Fibroblast of skin of left quadriceps (primary cell): ENCODE measurements at places on chromosomes 13 and 19.

GRCh38 chr19:13149628-13150186 lies 468 bp downstream of the STX10 start:
- DNase-seq, result no peak

DNA sequence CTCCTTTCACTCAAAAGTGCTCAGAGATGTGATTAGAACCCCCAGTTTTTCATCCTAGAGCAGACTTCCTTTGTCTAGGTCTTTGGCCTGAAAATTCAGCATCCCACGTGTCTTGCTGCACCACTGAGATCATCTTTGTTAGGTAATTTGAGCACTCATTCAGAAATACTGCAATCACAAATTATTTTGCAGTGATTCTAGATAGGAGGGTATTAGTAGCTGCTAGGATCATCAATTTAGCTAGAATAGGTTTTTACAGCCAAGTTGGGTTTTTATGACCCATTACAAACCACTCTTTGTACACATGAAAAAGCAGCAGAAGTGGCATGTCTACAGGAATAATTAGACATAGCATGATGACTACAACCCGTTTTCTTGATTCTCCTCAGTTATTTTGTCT lies 219.6 kb downstream of the GPC6 start:
- DNase-seq, result no peak

DNA sequence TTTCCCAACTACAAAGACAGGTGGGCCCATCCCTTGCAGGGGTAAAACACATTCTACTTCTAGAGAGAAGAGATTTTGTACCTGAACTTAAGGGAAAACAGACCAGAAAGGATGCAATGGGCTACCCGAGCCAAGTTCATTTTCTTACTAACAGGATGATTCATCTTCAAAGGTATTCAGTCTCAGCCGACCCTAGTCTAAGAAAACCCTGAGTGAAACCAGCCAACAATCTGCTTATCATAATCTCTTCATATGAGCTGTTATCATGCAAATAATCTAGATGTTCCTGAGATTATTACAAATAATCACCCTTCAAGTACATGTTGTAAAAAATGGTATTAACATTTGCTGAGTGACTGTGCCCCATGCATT lies 15.6 kb downstream of the PABPC3 start:
- DNase-seq, result no peak

- no peak for DNase-seq
These were observed 119.7 kb upstream of the MRI1 start for GRCh38 chr19:13644645-13645044.

DNA sequence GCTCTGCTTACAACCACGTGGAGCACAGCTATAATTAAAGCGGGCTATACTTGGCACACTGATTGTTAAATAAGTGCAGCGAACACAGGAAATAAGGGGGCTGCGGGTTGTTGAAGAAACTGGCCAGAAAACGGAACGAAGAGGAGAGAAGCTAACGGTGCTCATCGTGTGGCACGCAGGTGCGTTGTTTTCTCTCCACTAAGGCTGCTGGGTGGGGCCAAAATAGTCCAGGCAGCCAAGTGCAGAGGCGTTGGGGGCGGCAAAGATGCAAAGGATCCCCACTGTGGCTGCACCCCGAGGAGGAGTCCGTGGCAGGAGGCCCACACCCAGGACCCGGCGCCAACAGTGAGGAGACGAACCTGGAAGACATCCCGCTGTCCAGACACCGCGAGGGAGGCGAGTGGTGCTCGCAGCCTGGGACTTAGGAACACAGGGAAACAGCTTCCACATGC lies 8.1 kb upstream of the ARL11 start:
- DNase-seq, result no peak

GRCh38 chr19:10245189-10245939 lies 6.7 kb upstream of the MRPL4 start:
- no peak for DNase-seq

- DNase-seq, result no peak
These were observed 244.7 kb downstream of the DCT start for GRCh38 chr13:94234738-94235137.

- no peak for DNase-seq
These were observed 24.4 kb downstream of the SLC25A15 start for GRCh38 chr13:40813667-40814454.

DNA sequence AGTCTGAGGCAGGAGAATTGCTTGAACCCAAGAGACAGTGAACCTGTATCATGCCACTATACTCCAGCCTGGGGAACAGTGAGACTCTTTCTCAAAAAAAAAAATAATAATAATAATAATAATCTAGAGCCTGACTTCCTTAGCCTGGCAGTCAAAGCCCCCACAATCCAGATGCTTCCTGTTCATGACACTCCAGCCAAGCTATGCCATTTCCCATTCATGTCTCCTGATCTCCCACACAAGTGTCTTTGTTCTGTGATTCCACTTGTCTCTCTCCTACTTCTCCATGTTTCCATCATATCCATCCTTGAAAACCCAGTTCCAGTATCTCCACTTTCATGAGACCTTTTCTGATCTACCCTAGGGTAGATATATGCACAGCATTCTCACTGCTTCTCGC lies 150.7 kb downstream of the FOXO1 start:
- DNase-seq, result no peak

DNA sequence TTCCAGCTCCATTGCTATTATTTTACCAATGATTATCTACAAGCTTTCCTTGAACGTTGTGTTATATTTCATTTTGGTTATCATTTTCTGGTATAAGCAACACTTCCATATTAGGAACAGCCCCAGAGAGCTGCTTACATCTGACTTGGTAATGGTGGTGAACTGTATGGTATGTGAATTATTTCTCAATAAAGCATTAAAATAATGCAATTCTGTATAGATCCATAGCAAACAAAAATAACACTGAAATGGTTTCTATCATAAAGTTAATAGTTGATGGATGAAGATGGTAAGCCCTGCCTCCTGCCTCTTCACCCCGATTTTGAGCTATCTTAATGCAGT lies 27.5 kb downstream of the GGACT start:
- no peak for DNase-seq

DNA sequence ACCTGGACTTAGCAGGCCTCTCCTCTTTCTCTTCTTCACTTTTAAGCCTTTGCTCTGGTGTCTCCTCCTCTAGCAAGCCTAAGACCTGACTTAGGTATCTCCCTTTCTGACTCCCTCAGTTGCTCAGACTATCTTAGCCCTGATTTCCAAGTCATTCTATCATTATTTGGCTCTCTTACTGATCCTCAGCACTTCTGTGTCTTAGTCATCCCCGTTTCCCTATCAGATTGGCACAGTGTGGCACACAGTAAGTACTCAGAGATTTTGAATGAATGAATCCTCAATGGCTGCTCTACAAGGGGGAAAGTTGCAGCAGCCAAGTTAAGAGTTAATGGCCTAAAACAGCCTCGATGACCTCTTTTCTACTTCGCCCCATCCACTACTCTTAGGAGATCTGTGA lies 8.2 kb downstream of the KCTD12 start:
- DNase-seq, result no peak

DNA sequence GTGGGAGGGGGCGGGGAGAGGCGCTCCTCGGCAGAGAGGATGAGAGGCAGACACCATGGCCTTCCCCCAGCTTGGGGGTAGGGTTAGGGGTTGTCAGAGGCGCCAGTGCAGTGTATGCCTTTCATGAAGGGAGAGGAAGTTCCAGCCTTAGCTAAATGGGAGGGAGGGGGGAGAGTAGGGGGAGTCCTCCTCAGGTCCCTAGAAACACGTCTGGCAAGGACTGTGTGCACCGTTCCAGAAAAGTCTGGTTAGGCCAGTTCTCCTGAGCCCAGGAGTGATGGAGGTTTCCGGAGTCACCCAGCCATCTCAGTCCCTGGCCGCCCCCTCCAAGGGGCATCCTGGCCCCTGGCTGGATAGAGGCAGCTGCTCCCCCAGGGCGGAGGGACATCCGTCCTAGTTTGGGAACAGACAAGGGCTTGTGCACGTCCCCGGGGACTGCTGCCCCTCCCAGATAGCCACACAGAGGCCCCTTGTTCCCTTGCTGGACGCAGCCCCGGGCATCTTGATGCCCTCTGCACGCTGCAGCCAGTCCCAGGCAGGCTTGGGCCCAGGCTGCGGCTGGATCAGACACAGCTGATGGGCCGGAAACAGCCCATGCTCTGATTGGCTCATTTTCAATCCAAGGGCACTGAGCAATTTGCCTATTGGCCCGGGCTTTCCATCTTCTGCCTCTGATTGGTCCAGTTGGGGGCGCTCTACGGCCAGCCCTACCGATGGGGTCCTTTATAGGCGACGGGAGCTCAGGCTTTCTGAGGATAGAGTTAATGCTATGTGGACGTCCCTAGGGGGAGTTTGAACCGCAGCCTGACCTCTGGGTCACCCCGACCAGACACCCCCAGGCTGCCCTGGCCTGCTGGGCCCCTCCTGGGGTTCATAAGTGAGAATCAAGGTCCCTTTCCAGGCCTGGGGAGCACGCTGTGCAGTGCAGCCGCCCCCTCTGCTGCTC lies 3.8 kb downstream of the S1PR2 start:
- no peak for DNase-seq

GRCh38 chr13:90485436-90485835 lies 862.1 kb upstream of the MIR17HG start:
- DNase-seq, result peak; percentile 84

- DNase-seq, result no peak
These were observed 118.0 kb downstream of the ATP11A start for GRCh38 chr13:112807653-112808376.

GRCh38 chr19:4007836-4008539 lies 452 bp downstream of the PIAS4 start:
- no peak for DNase-seq

- no peak for DNase-seq
These were observed 3.3 kb upstream of the KLK15 start for GRCh38 chr19:50836543-50837195.

DNA sequence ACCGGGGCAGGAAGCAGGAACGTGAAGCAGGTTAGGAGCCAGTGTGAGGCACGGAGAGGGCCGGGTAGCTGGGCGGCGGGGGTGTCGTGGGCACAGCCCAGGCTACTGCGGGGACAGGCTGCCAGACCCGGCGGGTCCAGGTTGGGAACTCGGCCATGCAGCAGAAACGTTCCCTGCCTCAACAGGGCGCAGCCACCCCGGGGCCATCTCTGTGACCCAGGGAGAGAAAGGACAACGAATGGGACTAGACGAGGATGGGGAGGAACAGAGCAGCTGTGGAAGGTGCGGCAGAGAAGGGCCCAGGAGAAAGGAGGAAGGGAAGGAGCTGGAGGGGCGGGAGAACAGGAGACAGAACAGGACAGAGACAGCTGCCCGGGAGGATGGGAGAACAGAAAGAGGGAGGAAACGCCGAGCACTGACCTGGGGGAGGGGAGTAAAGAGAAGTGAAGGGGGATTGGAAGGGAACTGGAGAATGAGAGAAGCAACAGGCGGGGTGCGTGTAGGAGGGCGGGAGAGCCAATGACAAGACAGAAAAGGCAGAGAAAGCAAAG lies 12.9 kb upstream of the GARIN5A start:
- no peak for DNase-seq
